SHP77 treated with DMSO at 0.1 percent for 48 hours (cell line): ENCODE measurements at places on chromosomes 1 and 21.

DNA sequence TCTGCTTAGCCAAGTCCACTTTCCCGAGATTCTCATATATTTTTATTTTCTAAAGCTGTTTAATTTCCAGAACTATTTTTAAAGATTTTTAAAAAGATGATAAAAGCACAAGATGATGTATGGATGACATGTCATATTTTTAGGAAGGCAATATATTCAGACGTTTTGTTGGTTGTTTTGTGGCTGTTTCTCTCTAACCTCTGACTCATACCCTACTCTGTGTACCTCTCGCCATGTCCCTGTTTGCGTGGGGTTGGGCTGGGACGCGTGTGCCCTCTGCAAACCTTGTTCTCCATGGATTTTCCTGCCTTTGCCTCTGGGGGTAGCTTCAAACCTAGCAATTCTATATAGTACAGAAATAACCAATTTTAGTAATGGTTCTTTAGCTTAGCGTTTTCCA, 132.0 kb downstream of the GALNT2 start:
- no peak for DNase-seq

DNA sequence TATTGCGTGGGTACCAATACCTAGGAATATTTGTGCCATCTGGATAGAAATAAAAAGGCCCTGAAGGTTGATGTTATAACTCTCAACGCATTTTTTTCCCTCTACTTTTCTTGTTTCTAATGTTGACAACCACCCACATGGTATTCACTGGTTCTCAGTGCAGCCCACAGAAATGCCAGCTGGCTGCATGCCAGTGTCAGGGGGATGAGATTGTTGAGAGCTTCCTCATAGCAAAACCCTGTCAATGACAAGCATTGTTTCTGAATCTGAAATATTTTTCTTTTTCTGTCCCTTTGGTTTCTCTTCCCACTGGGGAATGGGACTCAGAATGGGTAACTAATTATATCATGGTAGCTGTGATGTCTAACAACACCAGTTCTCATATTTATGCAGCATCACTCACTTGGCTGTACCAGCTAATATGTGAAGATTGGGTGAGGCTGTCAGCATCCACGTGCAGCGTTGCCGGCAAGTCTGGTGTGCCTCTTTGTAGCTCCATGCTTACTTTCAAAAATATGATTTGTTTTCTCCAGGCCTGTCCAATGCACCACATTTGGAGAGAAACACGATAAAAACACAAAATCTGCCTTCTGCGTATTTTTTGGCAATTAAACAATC, 284.6 kb downstream of the PTBP2 start:
- no peak for DNase-seq

DNA sequence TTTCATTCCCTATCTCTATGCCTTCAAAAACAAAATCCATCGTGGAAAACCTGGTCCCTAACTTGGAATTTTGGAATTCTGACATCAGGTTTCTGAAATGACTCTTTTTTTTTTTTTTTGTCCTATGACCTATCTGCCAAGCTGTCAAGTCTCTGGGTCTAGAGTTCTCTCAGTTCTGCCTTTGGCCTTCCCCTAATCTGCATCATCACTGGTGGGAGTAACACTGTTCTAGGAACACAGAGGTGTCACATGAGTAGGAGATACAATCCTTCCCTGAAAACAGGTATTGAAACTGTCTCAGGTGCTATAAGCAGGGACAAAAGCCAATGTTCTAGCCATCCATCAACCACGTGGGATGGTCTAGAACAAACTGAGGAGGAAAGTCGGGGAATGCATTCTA, 142.0 kb upstream of the ATP1B1 start:
- DNase-seq = no peak

- peak; percentile 21 for DNase-seq
These were observed 739 bp upstream of the NUP133 start for GRCh38 chr1:229508823-229509337.

DNA sequence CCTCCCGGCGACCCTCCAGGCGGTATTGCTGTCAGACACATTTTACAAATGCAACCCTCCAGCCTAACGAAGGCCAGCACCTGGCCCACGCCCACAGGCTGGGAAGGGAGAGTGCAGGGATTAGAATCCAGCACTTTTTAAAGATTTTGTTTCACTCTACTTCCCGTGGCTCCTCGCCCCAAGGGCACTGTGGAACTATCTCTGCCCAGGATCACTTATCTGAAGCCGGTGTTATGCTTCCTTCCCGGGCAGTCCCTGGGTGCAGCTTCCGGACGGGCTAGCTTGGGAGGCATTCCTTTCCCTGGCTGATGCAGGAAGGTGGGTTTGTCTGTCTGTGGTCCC, 35.8 kb downstream of the CCN1 start:
- no peak for DNase-seq

- DNase-seq = no peak
These were observed 295.2 kb upstream of the SNX7 start for GRCh38 chr1:98366343-98366742.

DNA sequence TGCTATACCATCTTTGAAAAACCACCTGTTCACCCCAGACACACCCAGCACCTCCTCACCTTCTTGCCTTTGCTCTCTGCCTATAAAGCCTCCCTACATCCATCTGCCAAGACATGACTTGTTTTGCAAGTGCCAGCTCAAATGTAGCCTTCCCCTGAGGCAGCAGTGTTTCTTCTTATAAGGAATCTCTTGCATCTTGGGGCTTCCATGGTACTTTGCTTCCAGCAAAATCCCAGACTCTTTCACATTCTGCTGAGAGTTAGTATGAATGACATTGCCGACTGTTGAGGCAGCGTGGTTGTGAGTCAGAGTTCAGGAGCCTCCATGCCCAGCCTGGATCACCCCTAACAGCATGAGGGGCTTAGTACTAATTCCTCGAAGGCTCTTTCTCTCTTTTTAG, 217.4 kb upstream of the RUNX1 start:
- no peak for DNase-seq

GRCh38 chr1:156670359-156670758, 6.8 kb downstream of the NES start:
- no peak for DNase-seq

DNA sequence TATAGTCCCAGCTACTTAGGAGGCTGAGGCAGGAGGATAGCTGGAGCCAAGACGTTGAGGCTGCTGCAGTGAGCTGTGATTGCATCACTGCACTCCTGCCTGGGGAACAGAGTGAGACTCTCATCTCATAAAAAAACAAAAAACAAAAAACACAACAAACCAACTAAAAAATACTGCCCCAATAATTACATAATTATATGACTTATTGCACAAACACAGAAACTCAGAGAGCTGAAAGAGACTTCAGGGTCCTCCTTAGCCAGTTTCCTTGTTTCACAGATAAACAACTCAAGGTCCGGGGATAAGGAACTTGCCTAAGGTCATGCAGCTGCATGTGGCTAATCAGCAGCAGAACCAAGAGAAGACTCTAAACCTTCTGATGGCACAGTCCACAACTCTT, 11.9 kb downstream of the EXTL2 start:
- no peak for DNase-seq

DNA sequence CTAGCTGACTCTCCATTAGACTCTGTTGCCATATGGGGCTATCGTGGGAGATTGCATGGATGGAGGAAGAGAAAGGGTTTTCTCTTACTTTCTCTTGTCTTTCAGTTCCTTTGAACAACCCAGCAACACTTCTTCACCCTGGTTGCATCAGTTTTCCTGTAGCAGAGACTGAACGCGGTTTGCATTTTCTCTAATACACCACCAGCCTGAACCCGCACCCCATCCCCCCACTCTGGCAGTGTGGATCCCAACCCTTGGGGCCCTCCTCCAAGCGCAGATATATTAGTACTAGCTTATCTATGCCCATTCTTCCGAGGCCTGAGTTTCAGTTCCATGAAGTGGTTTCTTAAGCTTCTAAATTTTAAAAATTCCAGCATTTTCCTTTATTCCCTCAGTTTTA, 12.6 kb downstream of the DR1 start:
- DNase-seq = no peak

DNA sequence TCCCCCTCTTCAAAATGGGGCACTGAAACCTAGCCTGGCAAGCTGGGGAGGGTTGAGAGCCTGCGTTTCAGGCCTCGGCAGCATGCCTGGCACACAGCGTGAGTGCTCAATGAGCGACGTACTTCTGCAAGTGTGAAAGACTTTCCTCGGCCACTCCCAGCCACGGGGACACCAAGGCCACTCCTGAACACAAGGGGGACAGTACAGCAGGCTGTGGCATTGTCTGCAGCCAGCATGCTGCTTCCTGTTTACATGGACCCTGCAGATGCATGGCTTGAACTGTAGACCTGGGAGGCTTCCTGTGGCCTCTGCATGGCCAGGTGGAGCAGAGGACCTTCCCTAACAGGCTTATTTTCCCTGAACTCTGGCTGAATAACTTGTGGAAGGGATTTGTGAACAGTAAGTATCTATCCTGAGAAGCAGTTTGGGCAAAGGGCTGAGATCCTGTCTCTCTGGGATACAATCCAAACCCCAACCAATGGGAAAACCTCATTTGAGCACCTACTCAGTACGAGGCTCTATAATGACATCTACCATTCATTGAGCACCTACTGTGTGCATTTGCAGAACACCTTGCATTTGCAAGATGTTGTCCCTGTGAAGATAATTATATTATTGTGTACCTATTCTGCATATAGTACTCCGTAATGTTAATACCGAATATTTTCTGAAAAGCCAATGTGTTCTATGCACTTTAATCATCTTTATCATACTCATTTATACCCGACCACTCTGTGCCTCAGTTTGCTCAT, 9.9 kb upstream of the HSPG2 start:
- no peak for DNase-seq

GRCh38 chr1:182629499-182630096, 25.4 kb upstream of the RGS16 start:
- DNase-seq = no peak

GRCh38 chr1:226093621-226094020, 31.1 kb downstream of the H3-3A start:
- no peak for DNase-seq

- no peak for DNase-seq
These were observed 455 bp downstream of the BSDC1 start for GRCh38 chr1:32393832-32394140.
